ENCODE measurements at places on chromosomes 5 and 9. TPM values are rescaled to one million over a fixed set of nuclear protein-coding genes. Genes with fewer than 3 reads are reported as not detected.

GRCh38 chr9:91067306-91067860 is 265.8 kb downstream of the SYK start:
- no peak for DNase-seq

Gene NXNL2
- not detected for total RNA-seq

DNA sequence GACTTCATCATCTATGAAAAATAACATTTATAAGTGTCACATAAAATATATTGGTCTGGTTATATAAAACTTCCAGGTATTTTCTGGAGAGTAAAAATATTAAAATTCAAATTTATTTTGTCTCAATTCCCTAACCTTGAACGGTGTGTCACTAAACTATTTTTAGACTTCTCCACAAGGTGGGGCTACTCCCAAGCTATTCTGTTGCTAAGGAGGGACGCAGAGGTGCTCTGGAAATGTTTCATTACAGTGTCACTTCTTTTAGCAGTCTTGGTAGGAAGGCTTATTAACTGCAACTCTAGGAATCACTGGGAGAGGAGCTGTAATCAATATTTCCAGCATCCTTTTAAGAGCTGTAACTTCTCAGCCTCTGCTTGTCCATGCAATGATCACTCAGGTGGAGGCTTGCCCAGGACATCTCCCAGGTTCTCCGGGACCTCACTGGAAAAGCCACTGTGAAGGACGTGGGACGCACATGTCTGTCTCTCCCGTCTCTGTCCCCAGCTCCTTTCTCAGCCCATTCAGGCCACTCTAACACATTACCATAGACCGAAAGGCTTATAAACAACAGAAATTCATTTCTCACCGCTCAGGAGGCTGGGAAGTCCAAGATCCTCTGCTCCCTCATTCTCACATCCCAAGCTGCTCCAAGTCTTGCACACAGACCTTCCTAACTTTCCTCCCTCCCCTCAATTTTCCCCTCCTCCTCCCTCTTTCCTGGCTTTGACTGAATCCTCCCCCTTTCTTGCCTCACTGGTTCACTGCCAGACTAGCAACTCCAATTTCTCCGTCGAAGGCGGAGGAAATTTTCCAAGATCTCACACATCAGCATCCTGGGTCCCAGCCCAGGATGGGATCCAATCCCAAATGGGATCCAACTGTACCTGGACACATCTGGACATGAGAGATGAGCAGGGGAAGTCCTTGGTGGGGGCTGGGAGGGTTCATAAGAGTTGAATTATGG is 32.7 kb upstream of the DNAH5 start:
- no peak for DNase-seq

- no peak for DNase-seq
These were observed 1556.5 kb upstream of the C9orf72 start for GRCh38 chr9:29129763-29130162.

GRCh38 chr5:51387884-51388275 is 4.6 kb downstream of the ISL1 start:
- no peak for DNase-seq

- no peak for DNase-seq
These were observed 60.9 kb upstream of the ROR2 start for GRCh38 chr9:92010705-92011536.

Gene ALDOB
- total RNA-seq = not detected

Gene IFT74
- 21.9 TPM for total RNA-seq

DNA sequence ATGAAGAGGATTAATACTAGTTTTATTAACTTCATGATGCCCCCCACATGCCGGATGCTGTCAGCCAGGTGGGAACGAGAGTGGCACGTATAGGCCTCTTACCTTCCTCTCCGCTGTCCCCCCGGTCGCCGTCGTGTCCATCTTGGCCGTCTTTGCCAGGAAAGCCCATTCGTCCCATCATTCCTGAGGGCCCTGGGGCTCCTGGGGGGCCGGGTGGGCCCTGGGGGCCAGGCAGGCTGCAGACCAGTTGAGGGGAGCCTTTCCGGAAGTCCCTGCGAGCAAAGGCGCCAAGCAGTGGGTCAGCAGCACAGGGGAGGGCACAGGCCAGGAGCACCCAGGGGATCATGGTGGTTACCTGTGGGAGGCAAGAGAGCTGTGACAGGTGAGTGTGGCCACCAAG is 15.8 kb downstream of the C1QTNF2 start:
- DNase-seq = no peak

DNA sequence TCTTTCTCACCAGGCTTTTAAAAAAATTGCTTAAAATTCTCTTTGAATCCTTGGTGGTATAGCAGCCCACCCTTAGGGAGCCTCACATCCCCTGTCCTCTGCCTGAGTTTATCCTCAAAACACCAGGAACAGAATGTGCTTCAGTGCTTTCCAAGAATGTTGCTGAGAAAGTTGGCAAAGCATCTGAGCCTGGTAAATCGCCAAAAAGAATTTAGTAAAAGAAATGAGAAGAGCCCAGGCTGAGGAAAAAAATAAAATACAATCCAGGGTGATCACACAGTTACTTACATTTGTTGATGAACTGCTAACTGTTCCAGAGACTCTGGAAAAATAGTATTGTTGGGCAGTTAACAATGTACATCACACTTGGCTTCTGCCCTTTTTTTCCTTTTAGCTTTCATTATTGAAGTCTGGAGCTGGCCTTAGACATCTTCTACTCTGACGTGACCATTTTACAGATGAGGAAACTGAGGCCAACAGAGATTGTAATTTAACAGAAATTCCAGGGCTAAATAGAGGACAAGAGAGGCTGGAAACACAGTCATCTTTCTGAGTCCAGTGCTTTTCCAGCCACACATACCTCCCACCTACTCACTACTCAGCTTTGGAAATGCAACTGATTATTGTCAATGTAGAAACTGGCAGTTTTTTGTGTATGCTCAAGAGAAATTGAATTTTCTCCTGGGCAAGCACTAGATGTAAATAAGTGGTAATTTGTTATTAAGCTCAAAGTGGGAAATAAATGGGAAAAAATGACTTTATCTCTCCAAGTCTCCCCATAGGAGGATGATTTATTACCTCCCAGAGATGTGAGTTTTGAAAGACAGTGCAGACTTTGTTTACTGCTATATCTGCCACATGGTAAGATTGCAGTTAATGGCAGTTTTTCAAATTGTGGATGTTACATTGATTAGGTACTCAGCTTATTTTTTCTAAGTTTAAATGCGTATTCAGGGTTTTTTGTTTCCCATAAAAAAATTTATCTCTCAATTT is 86.7 kb upstream of the ALDH1A1 start:
- peak; percentile 60 for DNase-seq

Gene PCDHGA3
- total RNA-seq = 1.6 TPM

DNA sequence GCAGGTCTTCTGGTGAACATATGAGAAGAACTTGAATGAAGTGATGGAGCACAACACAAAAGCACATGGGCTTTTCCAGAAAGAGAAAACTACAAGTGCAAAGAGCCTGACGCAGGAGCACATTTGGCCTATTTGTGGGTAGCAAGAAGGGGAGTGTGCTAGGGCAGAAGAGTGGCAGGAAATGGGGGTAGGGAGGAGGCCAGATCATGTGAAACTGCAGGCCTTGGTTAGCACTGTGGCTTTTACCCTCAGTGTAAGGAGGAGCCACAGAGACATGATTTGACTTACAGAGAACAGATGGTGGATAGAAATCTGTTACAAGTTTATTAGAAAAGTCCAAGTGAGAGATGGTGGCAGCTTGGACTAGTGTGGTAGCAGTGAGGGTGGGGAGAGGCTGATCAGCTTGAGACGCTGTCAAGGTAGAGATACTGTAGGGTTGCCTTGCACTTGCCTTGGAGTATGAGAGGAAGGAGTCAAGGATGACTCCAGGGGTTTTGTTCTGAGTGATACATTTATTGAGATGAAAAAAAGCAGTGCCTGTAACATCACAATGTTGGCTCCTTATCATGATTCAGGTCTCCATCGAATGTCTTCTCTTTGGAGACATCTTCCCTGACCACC is 126.7 kb downstream of the PPP2R2B start:
- no peak for DNase-seq

GRCh38 chr5:80964919-80965318 is 4.8 kb downstream of the RASGRF2 start:
- no peak for DNase-seq

Gene CSF1R
- 21.2 TPM for total RNA-seq

- no peak for DNase-seq
These were observed 44.1 kb downstream of the C5orf15 start for GRCh38 chr5:133924221-133924920.

DNA sequence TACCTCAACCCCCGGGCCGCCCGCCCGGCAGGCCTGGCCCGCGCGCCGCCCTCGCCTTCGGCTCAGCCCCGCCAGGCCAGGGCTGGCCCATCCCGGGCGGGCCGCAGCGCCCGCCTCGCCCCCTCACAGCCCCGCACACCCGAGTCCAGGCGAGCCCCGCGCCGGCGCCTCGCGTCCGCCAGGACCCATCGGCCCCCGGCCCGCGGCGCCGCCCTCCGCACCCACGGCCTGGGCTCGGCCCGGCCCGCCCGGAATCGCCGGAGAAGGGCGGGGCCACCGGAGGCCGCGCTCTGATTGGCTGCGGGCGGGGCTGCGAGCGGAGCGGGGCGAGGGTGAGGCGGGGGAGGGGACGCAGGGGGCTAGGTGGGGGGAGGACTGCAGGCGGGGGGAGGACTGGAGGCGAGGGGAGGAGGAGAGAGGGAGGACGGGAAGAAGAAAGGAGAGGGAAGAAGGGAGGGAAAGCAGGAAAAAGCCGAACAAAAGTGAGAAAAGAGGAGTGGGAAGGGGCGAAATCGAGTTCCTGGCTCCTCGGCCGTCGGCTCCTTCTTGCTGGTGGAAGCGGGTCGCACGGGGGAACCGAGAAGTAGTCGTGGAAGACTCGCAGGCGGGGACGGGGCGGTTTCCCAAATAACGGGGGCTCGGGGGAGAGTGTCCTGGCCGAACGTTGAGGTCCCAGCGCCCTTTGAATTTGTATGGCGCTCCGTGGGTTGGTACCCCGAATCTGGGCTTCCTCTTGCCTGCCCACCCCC is 472 bp upstream of the UBTD2 start:
- DNase-seq = peak; percentile 90

Gene SLC25A25
- 27.9 TPM for total RNA-seq

Gene SREK1
- 139 TPM for total RNA-seq

- DNase-seq = no peak
These were observed 4.8 kb downstream of the RAD50 start for GRCh38 chr5:132561601-132562000.

Gene CCDC192
- not detected for total RNA-seq

DNA sequence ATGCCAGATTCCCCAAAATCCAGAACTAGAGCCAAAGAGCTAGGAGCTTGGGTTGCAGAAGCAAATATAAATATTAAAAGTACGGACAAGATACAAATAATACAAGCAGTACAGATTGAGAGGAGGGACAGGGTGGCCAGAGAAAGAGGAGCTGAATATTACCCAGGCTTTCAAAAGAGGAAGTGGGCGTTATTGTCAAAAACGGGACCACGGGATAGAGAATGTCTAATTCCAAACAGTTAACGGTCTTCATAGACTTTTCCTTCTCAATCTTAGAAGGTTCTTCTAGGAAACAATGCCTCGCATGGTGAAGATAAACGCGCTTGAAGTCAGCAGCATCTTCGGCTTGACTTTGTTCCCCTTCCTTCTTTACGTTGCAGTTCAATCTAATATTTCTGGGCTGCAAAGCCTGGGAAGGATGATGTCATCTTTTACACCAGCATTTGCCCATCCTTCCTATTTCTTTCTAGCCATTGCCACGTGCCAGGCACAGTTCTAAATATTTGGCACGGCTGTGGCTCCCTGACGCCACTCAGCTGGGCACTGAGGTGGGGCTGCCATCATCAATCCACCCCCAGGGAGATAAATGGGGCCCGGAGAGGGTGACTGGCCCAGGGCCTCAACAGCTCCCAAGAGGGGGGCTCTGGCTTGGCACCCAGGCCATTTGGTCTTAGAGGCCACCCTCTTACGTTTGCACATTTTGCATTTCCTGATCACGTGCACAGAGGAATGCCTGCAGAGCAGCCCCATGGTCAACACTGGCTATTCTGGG is 16.3 kb upstream of the OLFM1 start:
- no peak for DNase-seq

Gene GABRA1
- total RNA-seq = not detected

DNA sequence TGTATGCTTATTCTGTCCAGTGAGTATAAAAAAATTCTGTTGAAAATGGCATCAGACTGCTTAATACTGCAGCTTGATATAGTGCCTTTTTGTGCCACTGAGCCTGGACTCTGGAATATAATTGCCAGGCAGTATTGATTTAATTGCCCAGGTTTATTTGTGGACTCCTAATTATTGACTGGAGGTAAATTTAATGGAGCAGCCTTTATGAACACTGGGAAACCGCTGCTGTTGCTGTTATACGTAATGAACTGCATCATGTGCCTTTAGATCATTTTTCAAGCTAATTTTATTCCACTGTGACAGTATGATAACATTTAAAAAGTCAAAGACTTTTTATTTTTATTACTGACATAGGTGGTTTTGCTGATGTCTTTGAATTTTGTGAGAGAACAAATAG is 90.2 kb upstream of the SH3GL2 start:
- no peak for DNase-seq

DNA sequence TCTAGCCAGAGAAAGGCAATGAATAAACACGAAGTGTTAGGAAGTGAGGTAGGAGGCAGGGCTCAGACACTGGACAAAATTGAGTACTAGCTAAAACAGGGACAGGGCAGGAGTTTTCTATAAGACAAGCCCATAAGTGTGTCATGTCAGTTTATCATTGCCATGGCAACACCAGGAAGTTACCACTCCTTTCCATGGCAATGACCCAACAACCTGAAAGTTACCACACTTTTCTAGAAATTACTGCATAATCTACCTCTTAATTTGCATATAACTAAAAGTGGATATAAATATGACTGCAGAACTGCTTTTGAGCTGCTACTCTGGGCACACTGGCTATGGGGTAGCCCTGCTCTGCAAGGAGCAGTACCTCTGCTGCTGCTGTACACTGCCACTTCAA is 442.5 kb upstream of the COX7C start:
- no peak for DNase-seq

GRCh38 chr9:107158321-107158720 is 124.8 kb upstream of the RAD23B start:
- no peak for DNase-seq

GRCh38 chr9:35606138-35606504 is 1.1 kb downstream of the TESK1 start:
- DNase-seq = no peak

Gene FAF2
- 32.4 TPM for total RNA-seq

Gene PRR7
- total RNA-seq = 1.1 TPM

GRCh38 chr5:20972419-20972925 is 984.5 kb upstream of the CDH18 start:
- DNase-seq = no peak

DNA sequence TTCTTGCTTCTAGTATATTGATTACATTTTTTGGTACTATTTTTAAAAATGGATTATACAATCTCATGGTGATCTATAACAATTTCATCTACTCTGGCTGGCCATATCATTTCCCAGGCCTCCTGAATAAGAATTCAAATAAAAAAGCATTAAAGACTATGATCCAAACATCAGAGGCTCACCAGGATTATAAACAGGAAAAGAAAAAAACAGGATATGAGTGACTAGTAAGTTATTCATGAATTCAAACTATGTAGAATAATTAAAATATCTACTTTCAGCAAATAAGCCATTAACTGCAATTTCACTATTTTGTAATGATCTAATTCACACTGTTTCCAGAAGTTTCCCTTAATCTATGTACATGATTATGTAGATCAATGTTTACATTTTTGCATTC is 293.1 kb upstream of the CDH6 start:
- no peak for DNase-seq

Gene C9orf152
- total RNA-seq = 0.30 TPM

- peak; percentile 79 for DNase-seq
These were observed 82.9 kb upstream of the ALDH1B1 start for GRCh38 chr9:38309324-38310195.

Data from skin of body (tissue), 3 donors.